ENCODE measurements at places on chromosomes 7 and 10.

GRCh38 chr10:127979045-127979444 lies 72.1 kb downstream of the PTPRE start:
- H3K27ac ChIP-seq: no peak overlapping the region
- no peak overlapping the region for H3K4me3 ChIP-seq
- peaks cover 9% of the 10 kb centered on the region for H3K4me1 ChIP-seq
- no peaks in the 10 kb centered on the region for H3K27me3 ChIP-seq

GRCh38 chr10:86872757-86873156 lies 84.7 kb downstream of the MMRN2 start:
- no peaks in the 10 kb centered on the region for H3K36me3 ChIP-seq
- no peak overlapping the region for H3K4me3 ChIP-seq
- DNase-seq: no peak
- H3K27ac ChIP-seq: no peak overlapping the region

DNA sequence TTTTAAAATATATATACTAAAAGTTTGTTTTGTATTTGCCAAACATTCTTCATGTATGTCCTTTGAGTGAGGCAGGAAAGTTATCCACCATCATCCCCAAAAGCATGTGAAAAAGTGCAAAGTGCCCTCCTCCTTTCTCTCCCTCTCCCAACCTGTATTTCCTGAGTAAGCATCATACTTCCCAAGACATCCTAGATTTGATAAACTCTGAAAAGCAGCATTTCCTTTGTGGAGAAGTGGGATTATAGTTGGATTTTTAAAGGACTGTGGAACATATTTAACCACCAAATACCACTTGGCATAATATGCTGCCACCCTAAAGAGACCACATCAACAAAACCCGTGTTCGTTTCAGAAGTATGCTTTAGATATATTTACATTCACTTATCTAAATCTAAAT lies 36.9 kb downstream of the NET1 start:
- peaks cover 6% of the 10 kb centered on the region for H3K4me1 ChIP-seq
- no peaks in the 10 kb centered on the region for H3K27me3 ChIP-seq
- H3K36me3 ChIP-seq: peaks cover 10% of the 10 kb centered on the region
- no peak for DNase-seq
- H3K4me3 ChIP-seq: no peak overlapping the region

DNA sequence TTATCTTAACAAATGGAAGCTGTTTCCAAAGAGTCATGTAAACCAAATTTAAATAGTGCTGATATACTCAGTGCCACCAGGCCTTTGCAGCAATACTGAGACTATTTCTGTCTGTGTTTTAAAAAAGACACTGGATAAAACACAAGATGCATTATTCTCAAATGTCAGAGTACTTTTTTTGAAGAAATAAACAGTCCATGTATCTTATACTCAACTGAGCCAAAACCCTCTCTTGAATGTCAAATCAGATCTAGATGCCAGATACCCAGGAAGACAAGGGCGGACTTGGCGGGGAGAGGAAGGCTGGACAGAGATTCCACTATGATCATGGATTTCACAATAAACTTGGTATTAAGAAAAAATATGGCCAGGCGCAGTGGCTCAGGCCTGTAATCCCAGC lies 127.6 kb downstream of the COBL start:
- DNase-seq: no peak
- no peak overlapping the region for H3K4me3 ChIP-seq
- H3K36me3 ChIP-seq: no peaks in the 10 kb centered on the region
- H3K27ac ChIP-seq: no peak overlapping the region
- no peaks in the 10 kb centered on the region for H3K4me1 ChIP-seq
- no peaks in the 10 kb centered on the region for H3K27me3 ChIP-seq

GRCh38 chr7:11203683-11204082 lies 230.0 kb downstream of the PHF14 start:
- no peaks in the 10 kb centered on the region for H3K36me3 ChIP-seq
- DNase-seq: no peak
- no peak overlapping the region for H3K4me3 ChIP-seq
- H3K4me1 ChIP-seq: no peaks in the 10 kb centered on the region
- H3K27me3 ChIP-seq: no peaks in the 10 kb centered on the region
- H3K27ac ChIP-seq: no peak overlapping the region

GRCh38 chr7:27936768-27937102 lies 196.8 kb downstream of the TAX1BP1 start:
- no peak overlapping the region for H3K27ac ChIP-seq
- H3K4me1 ChIP-seq: no peaks in the 10 kb centered on the region
- H3K4me3 ChIP-seq: no peak overlapping the region
- no peaks in the 10 kb centered on the region for H3K27me3 ChIP-seq
- no peak for DNase-seq

DNA sequence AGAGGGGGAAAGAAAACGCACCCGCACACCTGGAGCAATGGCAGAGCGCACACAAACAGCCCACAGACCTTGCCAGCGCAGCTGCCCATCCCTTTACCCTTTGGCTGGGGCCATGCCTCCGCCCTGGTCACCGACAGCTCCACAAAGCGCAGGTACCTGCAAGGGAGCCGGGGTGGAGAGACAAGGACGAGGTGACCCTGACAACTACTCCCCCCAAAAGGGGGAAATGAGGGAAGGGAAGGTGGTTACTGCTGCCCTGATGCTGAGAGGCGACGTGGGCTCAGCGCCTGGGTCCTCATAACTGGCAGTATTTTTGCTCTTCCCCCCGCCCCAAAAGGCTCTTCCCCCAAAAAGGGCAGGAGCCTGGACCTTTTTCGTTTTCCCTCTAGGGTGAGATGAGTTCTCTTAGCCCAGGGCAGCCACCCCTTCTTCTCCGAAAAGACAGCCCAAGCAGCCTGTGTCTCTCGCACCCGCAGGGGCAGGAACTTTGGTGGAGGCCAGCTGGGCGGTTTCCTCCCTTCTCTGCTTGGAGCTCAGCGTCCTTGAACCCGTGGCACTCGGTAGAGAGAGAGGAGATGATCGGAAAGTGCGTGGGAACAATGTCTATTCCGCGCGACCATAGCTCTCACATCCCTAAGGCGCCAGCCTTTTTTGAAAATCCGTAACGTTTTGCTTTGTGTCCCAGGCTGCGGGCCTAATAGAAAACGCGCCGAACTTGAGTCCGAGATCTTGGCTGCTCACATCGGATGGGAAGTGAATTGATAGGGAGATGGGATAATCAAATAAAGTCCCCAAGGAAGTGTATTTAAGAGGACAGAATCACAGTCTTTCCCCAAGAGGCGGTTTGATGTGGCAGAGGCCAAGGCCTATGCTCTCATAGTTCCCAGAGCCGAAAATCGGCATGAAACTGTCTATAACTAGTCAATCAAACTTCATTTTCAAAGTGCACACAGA lies 1.0 kb downstream of the NKX2-3 start:
- no peak overlapping the region for H3K27ac ChIP-seq
- peaks cover 35% of the 10 kb centered on the region for H3K4me1 ChIP-seq
- DNase-seq: no peak
- no peaks in the 10 kb centered on the region for H3K36me3 ChIP-seq
- H3K4me3 ChIP-seq: no peak overlapping the region

DNA sequence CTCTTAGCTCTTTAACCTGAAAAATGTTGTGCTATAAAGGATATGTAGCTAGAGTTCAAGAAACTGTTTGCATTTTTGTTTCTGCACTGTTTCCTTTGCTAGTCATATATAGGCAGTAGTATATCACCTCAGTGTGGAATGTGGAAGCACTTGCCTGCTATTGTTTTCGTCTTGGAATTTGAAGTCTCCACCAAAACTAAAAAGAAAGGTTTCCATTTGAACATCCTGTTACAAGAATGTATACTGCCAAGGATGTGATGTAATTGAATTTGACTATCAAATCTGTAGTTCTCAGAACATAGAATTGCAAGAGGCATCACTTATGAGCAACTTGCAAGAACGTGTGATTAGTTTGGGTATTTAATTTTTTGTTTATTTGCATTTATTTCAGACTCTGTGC lies 51.1 kb upstream of the MEOX2 start:
- no peaks in the 10 kb centered on the region for H3K27me3 ChIP-seq
- H3K4me3 ChIP-seq: no peak overlapping the region
- H3K36me3 ChIP-seq: no peaks in the 10 kb centered on the region
- no peak for DNase-seq
- H3K4me1 ChIP-seq: no peaks in the 10 kb centered on the region
- H3K27ac ChIP-seq: no peak overlapping the region

- H3K27ac ChIP-seq: no peak overlapping the region
- H3K4me1 ChIP-seq: no peaks in the 10 kb centered on the region
- no peak overlapping the region for H3K4me3 ChIP-seq
- DNase-seq: no peak
- peaks cover 15% of the 10 kb centered on the region for H3K27me3 ChIP-seq
- no peaks in the 10 kb centered on the region for H3K36me3 ChIP-seq
These were observed 98.2 kb downstream of the UNCX start for GRCh38 chr7:1330801-1331425.

- H3K4me1 ChIP-seq: peaks cover 26% of the 10 kb centered on the region
- DNase-seq: peak; percentile 14
- H3K27ac ChIP-seq: no peak overlapping the region
- no peaks in the 10 kb centered on the region for H3K27me3 ChIP-seq
These were observed 68.5 kb downstream of the TET1 start for GRCh38 chr10:68628576-68629127.

DNA sequence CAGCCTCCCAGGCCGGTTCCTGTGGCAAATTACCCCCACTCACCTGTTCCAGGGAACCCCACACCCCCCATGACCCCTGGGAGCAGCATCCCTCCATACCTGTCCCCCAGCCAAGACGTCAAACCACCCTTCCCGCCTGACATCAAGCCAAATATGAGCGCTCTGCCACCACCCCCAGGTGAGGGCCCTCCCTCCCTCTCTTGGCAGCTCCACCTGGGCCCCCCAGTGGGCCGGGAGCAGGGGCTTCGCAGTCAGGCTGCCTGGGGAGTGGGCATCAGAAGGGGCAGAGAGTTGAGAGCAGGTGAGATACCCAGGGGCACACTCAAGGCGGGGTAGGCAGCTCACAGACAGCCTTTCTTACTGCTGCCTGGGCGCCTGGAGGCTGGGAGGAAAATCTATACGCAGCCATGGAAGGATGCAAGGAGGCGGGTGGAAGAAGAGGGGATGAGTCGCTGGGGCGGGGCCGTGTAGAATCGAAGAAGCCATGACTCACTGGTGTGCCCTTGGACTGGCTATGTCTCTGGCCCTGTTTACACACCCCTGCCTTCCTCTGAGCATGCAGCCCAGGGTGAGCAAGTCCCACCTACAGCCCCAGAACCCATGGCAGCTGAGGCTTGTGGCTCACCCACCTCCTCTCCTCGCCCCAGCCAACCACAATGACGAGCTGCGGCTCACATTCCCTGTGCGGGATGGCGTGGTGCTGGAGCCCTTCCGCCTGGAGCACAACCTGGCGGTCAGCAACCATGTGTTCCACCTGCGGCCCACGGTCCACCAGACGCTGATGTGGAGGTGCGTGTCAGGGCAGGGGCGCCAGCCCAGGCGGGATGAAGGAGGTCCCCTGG lies 48.6 kb upstream of the PPIF start:
- H3K27ac ChIP-seq: no peak overlapping the region
- H3K4me1 ChIP-seq: peaks cover 5% of the 10 kb centered on the region
- no peaks in the 10 kb centered on the region for H3K27me3 ChIP-seq
- no peak for DNase-seq
- H3K4me3 ChIP-seq: no peak overlapping the region
- H3K36me3 ChIP-seq: peaks cover 63% of the 10 kb centered on the region

GRCh38 chr10:122034149-122034756 lies 45.3 kb downstream of the TACC2 start:
- no peak overlapping the region for H3K4me3 ChIP-seq
- no peak overlapping the region for H3K27ac ChIP-seq
- H3K27me3 ChIP-seq: no peaks in the 10 kb centered on the region
- H3K36me3 ChIP-seq: no peaks in the 10 kb centered on the region

Measured in CD4-positive, alpha-beta T cell (primary cell).